Naive thymus-derived CD8-positive, alpha-beta T cell (primary cell): ENCODE measurements at places on chromosomes 13 and 19.

GRCh38 chr13:51249255-51249654 is 27.1 kb downstream of the FAM124A start:
- no peak for DNase-seq

- DNase-seq = no peak
These were observed 846.9 kb upstream of the MIR17HG start for GRCh38 chr13:90500569-90500968.

- DNase-seq = no peak
These were observed 15.8 kb downstream of the ZNF574 start for GRCh38 chr19:42091742-42092141.

DNA sequence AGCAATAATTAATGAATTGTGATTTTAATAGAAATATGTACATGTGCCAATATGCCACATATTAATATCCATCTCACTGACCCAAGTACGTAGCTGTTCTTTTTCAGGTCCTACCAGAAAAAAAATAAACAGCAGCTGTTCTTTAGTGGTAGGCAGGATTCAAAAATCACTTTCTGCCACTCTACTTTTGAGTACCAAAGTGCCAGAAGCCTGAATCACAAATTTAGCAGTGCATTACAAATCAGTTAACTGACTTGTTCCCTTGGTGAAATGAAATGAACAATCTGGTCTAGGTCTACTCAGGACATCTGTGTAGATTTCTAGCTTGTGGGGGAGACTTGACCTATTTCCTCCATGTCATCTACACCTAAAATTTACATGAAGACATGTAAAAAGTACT is 775.5 kb upstream of the GPC6 start:
- DNase-seq = no peak

DNA sequence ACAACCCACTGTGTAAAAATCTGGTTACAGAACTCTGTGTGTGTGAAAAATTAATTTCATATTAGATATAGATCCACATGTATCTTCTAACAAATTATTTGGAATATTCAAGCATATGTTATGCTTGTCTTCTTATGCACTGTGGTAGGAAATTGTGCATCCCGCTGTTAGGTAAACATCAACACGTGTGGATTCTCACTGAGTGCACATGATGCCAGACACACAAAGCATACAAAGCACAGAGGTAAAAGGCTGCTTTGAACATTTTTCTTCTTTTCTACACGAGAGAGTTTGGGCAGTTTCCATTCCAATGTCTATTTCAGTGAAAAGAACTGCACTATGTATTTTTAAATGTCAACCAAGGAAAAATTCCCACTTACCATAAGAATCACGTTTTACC is 354.9 kb downstream of the PCDH9 start:
- no peak for DNase-seq

DNA sequence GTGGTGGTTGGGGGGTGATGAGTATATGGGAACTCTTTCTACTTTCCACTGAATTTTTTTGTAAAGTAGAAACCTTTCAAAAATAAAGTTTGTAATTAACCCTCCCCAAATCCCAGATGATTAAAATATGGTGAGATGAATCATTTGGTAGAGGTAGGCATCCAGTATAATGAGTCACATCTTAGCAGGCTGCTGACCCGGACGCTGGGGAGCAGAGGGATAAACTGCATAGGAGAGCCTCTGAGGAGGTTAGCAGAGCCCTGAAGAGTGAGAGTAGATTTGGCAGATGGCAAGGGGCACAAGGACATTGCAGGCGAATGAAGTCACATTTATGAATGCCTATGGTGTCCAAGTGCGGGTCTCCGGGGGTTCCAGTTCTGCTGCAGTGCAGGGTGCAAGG is 293.8 kb downstream of the FGF9 start:
- DNase-seq = no peak

DNA sequence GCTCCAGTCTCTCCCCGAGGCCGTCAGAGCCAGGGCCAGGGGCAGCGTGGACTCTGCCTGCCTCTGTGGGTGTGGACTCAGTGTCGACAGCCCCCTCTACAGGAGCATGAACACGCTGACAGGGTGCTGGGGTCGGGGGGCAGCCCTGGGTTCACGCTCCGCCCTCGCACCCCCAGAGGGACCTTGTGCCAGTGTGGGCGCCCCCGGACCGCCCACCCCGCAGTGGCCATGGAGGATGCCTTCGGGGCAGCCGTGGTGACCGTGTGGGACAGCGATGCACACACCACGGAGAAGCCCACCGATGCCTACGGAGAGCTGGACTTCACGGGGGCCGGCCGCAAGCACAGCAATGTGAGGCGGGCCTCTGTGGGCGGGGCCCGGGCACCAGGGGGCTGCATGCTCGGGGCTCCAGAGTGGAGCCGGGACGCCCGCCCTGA is 8.3 kb downstream of the TRPM4 start:
- DNase-seq = no peak

- DNase-seq = no peak
These were observed 6.6 kb upstream of the DHDH start for GRCh38 chr19:48926909-48927308.

- no peak for DNase-seq
These were observed 299.2 kb upstream of the DACH1 start for GRCh38 chr13:72166102-72166650.

DNA sequence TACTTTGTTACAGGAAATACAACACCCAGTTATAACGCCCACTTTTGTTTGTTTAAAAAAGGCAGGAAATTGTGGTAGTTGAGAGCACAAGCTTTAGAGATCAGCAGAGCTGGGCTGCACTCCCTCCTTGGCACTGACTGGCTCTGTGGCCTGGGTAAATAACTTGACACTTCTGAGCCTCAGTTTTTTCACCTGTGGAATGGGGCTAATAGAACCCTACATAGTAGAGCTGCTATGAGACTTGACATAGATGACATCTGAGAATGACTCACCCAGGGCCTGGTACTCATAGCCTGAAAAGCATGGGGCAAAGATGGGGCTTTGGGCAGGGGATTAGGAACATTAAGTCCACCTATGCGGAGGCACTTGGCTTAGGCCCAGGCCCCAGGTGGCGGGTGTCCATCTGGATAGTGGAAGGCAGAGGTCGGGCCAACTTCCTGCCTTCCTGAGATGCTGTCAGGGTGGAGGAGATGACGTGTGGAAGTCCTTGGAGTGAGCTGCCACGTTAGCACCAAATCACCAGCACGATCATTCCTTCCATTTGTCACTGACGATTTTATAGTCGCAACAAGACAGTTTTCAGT is 159.1 kb downstream of the KATNAL1 start:
- no peak for DNase-seq

DNA sequence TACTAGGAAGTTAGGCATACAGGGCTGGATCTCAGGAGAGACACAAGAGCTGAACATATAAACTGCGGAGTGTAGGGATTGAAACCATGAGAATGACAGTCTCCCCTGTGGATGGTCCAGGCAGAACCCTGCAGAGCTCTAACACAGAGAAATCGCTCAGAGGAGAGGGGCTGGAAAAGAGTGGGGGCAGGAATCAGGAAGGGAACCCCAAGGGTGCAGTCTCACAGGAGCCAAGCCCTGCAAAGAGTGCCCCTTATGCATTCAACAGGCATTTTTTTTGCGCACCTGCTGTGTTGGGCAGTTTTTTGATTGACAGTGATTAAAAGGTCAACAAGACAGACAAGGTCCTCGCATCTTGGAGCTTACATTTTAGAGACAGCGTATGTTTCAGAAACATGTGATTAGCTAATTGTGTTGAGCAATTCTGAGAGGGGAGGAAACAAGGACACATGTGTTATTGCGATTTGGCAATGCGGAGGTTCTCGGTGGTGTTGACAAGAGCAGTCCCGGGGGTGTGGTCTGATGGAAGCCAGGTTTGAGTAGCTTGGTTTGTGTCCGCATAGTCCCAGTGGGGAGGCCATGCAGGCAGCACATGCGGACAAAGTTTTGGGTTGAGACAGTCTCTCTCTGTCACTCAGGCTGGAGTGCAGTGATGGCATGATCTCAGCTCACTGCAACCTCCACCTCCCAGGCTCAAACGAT is 182.6 kb upstream of the IRS2 start:
- no peak for DNase-seq

DNA sequence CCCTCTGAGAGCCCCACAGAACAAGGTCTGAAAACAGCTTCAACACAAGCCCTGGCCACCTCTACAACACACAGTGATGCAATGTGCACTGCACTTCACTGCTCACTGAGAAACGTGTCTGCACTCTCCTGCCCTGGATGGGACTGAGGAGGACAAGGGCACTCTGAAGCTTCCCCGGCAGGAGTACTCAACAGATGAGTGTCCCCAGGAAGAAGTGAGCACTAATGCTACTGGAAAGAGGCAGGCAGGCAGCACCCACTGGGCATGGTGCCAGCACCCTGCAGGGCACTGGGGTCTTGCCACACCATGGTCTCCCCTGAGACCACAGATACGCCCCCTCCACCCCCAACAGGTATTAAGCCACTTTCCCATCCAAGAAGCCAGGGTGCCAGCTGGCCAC is 17.7 kb upstream of the SLC35E1 start:
- DNase-seq = no peak

DNA sequence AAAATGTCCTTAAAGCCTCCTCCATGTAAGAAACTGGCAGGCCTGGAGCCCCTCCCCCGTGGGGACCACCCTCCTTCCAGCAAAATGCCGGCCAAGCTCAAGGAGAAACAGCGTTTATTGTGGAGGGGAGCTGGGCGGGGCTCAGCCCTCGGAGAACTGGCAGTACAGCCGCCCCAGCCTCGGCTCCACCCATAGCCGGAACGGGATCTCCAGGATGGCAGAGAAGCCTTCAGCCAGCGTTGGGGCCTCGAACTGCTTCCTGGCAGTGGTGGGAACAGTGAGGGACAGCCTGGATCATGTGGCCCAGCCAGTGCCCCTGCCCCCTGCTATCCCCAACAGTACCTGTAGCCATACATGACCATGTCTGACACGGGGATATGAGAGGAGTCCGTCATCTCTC is 6.3 kb downstream of the PNKP start:
- no peak for DNase-seq

DNA sequence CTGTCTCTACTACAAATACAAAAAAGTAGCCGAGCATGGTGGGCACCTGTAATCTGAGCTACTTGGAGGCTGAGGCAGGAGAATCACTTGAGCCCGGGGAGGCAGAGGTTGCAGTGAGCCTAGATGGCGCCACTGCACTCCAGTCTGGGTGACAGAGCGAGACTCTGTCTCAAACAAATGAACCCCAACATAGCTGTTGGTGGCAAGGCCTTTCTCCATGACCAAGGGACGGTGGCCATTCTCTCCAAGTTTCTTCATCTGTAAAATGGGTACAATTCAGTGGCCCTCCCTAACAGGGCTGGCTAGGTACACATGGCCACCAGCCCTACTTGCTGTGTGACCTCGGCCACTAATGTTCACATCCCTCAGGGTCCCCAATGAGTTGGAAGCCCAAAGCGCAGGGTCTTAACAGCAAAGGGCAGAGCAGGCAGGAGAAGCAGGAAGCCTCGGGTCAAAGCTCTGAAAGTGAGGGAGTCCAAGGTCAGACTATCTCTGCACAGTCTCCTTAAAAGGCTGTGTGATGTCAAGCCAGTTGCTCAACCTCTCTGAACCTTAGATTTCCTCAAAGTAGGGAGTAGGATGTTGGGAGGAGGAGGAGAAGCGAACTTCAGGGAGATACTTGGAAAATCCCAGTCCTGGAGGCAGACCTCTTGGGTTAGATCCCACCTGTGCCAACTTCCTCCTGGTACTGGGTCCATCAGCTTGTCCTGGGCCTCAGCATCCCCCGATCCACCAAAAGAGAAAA is 2.7 kb downstream of the JUND start:
- no peak for DNase-seq

DNA sequence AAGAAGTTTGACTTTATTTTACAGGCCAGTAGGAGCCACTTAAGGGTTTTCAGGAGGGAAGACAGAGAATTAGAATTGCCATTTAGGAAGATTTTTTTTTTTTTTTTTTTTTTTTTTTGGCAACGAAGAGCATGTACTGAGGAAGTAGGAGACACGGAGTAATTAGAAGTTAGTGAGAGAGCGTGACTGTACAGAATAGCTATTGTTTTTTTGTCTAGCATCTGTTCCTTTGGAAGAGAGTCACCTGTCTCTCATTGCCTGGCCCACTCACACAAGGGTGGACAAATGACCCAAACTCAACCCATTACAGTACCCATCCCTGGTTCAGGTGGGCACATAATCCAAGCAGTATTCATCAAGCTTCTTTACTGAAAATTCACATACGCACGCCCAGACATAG is 166.7 kb downstream of the LACC1 start:
- no peak for DNase-seq

- DNase-seq = no peak
These were observed 25.2 kb upstream of the KATNAL1 start for GRCh38 chr13:30332456-30333143.

GRCh38 chr13:112958127-112958989 is 10.7 kb upstream of the MCF2L start:
- no peak for DNase-seq
